ENCODE measurements at places on chromosomes 6 and 20. TPM values are rescaled to one million over a fixed set of nuclear protein-coding genes. Genes with fewer than 3 reads are reported as not detected.

The DEFB132 gene
- not detected for total RNA-seq

The PLAGL1 gene
- total RNA-seq: 3.5 TPM

DNA sequence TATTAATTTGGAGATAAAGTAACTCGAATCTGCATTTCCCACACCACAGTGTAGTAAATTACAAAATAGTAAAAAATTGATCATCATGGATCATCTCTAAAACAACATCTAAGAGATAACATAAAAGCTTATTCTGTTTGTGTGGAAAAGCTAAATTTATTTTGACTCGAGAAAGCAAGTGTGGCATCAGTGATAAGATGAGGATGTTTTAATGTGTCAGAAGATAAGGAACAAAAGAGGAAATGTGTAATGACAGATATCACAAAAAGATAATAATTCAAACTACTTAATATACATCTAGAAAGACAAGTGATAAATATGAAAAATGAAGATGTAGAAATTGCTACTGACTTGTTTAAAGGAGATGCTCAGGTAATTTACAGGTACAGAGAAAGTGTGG lies 74.1 kb downstream of the DNAH8 start:
- H3K36me3 ChIP-seq: no peaks in the 10 kb centered on the region
- DNase-seq: no peak
- H3K27me3 ChIP-seq: no peaks in the 10 kb centered on the region
- no peak overlapping the region for H3K27ac ChIP-seq
- H3K4me3 ChIP-seq: no peak overlapping the region

DNA sequence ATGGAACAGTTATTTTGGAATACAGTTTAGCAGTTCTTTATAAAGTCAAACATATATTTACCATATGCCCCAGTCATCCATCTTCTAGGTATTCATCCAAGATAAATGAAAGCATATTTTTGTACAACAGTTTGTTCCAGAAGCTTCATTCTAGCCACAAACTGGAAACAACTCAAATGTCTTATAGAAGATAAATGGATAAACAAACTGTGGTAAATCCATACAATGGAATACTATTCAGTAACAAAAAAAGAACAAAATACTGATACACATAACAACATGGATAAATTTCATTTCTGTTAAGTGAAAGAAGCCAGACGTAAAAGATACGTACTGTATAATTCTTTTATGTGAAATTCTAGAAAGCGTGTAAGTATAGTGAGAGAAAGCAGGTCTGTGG lies 167.0 kb upstream of the AHI1 start:
- no peaks in the 10 kb centered on the region for H3K4me1 ChIP-seq
- DNase-seq: no peak
- no peak overlapping the region for H3K27ac ChIP-seq

The PHACTR3 gene
- total RNA-seq: not detected

GRCh38 chr6:110530671-110531070 lies 54.3 kb upstream of the SLC22A16 start:
- no peak overlapping the region for H3K27ac ChIP-seq
- no peaks in the 10 kb centered on the region for H3K36me3 ChIP-seq
- no peak overlapping the region for H3K4me3 ChIP-seq
- DNase-seq: no peak
- H3K27me3 ChIP-seq: peaks cover 4% of the 10 kb centered on the region

- no peaks in the 10 kb centered on the region for H3K27me3 ChIP-seq
- H3K4me3 ChIP-seq: no peak overlapping the region
- DNase-seq: no peak
- no peaks in the 10 kb centered on the region for H3K4me1 ChIP-seq
- H3K27ac ChIP-seq: no peak overlapping the region
Observed at GRCh38 chr6:63923139-63923739, 287.6 kb downstream of the PHF3 start.

- no peak overlapping the region for H3K27ac ChIP-seq
- no peaks in the 10 kb centered on the region for H3K4me1 ChIP-seq
- no peak for DNase-seq
- H3K36me3 ChIP-seq: no peaks in the 10 kb centered on the region
- peaks cover 4% of the 10 kb centered on the region for H3K27me3 ChIP-seq
Observed at GRCh38 chr6:110529355-110529754, 52.9 kb upstream of the SLC22A16 start.

The PAQR8 gene
- total RNA-seq: 34.0 TPM

DNA sequence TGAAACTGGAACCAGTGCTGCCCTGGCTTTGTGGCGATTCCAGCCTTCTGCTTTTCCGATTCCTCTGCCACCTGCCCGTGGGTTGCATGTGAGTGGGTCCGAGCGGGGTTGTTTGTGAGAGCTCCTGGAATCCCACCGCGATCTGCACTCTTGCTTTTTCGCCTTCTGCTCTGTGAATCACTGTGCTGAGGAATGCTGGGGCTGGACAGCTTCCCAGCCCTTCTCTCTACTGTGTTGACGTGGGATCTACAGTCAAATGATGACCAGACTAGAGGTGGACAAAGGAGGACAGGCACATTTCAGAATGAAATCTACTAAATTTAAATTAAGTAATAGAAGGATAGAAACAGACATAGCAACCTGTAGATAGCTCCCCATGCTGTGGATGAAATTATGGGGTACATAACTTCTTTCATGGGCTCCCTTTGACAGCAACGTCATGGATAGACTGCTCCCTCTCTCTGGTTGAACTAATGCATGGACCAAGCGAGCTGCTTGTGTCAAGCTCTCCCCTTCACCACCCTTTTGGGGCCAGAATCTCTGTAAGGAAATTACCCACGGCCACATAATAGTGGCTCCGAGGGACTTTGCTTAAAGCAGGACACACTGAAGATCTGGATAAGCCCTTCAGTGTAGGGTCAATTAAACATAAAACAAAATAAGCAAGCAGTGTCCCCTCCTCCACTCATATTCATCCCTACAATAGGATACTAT lies 2.0 kb downstream of the FNDC1 start:
- H3K4me1 ChIP-seq: peaks cover 3% of the 10 kb centered on the region
- no peak overlapping the region for H3K4me3 ChIP-seq
- no peak for DNase-seq
- H3K27ac ChIP-seq: no peak overlapping the region

- H3K4me3 ChIP-seq: no peak overlapping the region
- no peaks in the 10 kb centered on the region for H3K27me3 ChIP-seq
- H3K27ac ChIP-seq: no peak overlapping the region
- peaks cover 8% of the 10 kb centered on the region for H3K36me3 ChIP-seq
- DNase-seq: no peak
- peaks cover 2% of the 10 kb centered on the region for H3K4me1 ChIP-seq
Observed at GRCh38 chr20:32191873-32192272, 15.7 kb downstream of the PLAGL2 start.

DNA sequence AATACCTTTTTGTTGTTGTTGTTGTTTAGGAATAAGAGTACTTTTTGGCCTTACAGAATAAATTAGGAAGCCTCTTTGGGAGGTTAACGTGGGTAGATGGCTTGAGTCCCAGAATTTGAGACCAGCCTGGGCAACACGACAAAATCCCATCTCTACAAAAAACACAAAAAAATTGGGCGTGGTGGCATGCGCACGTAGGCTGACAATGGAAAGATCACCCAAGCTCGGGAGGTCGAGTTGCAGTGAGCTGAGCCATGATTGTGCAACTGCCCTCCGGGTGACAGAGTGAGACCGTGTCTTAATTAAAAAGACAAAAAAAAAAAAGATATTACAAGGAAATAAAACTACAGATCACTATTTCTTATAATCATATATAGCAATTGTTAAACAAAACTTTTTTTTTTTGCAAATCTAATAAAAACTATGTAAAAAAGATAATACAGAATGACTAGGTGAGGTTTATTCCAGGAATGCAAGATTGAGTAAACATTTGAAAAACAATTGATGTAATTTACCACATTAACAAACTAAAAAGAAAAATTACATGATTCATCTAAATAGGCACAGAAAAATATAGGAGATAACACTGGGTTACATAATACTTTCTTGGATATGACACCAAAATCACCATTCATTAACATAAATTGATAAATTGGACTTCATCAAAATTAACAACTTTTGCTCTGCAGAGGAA lies 43.6 kb upstream of the ASCC3 start:
- no peak overlapping the region for H3K27ac ChIP-seq
- H3K27me3 ChIP-seq: no peaks in the 10 kb centered on the region
- no peaks in the 10 kb centered on the region for H3K36me3 ChIP-seq
- DNase-seq: no peak

- DNase-seq: peak; percentile 34
- H3K36me3 ChIP-seq: no peaks in the 10 kb centered on the region
- no peaks in the 10 kb centered on the region for H3K4me1 ChIP-seq
Observed at GRCh38 chr20:52972965-52973819, 1.0 kb downstream of the TSHZ2 start.

The LY6G6C gene
- not detected for total RNA-seq

- no peak overlapping the region for H3K27ac ChIP-seq
- no peaks in the 10 kb centered on the region for H3K27me3 ChIP-seq
- H3K4me1 ChIP-seq: peaks cover 4% of the 10 kb centered on the region
Observed at GRCh38 chr6:70415247-70415646, 1.9 kb downstream of the FAM135A start.

GRCh38 chr6:43609402-43609801 lies 19.7 kb downstream of the GTPBP2 start:
- H3K4me1 ChIP-seq: no peaks in the 10 kb centered on the region
- no peak overlapping the region for H3K27ac ChIP-seq
- no peak overlapping the region for H3K4me3 ChIP-seq
- H3K36me3 ChIP-seq: peaks cover 10% of the 10 kb centered on the region

The NFKBIL1 gene
- 9.7 TPM for total RNA-seq

The CGAS gene
- 6.9 TPM for total RNA-seq

- DNase-seq: no peak
- H3K4me3 ChIP-seq: peak overlapping the region; percentile 57
- no peaks in the 10 kb centered on the region for H3K27me3 ChIP-seq
- H3K4me1 ChIP-seq: peaks cover 9% of the 10 kb centered on the region
- no peaks in the 10 kb centered on the region for H3K36me3 ChIP-seq
Observed at GRCh38 chr6:18388271-18388670, 1.1 kb downstream of the RNF144B start.

GRCh38 chr6:155894758-155895157 lies 439.1 kb upstream of the NOX3 start:
- no peak overlapping the region for H3K27ac ChIP-seq
- no peaks in the 10 kb centered on the region for H3K4me1 ChIP-seq
- DNase-seq: no peak
- no peak overlapping the region for H3K4me3 ChIP-seq

DNA sequence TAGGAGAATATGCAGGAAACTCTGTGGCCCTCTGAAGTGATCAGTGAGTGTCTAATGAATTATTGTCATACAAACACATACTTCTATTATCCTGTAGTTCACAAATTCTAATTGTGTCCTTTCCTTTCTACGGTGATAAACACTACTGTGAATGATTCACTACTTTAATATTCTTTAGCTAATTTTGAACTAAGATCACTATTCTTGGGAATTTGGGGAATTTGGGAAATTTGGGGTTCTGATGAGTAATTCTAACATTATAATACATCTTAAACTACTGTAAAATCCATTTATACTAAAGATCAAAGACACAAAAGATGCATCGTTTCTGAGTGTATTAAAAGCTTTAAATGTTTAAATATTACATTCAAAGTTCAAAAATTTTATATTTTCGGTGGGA lies 1287.2 kb upstream of the CITED2 start:
- no peak for DNase-seq
- no peaks in the 10 kb centered on the region for H3K27me3 ChIP-seq
- H3K4me1 ChIP-seq: no peaks in the 10 kb centered on the region

The IL17A gene
- total RNA-seq: not detected

GRCh38 chr6:131756039-131756438 lies 45.2 kb upstream of the CTAGE9 start:
- no peaks in the 10 kb centered on the region for H3K4me1 ChIP-seq
- no peak overlapping the region for H3K4me3 ChIP-seq
- H3K27ac ChIP-seq: no peak overlapping the region
- peaks cover 3% of the 10 kb centered on the region for H3K27me3 ChIP-seq
- no peaks in the 10 kb centered on the region for H3K36me3 ChIP-seq
- DNase-seq: no peak

The KIF13A gene
- 2.0 TPM for total RNA-seq

GRCh38 chr6:165308926-165309731 lies at the start of gene C6orf118:
Gene C6orf118, minus strand, starts transcription at chr6:165309605. Its CDS starts 19 bp downstream, at chr6:165309586.
- no peak for DNase-seq
- no peak within 1 kb of the TSS for H3K4me3 ChIP-seq
- peaks cover 2% of the 10 kb centered on the region for H3K27me3 ChIP-seq
- H3K27ac ChIP-seq: no peak within 1 kb of the TSS
- H3K36me3 ChIP-seq: no peaks in the 10 kb centered on the region

DNA sequence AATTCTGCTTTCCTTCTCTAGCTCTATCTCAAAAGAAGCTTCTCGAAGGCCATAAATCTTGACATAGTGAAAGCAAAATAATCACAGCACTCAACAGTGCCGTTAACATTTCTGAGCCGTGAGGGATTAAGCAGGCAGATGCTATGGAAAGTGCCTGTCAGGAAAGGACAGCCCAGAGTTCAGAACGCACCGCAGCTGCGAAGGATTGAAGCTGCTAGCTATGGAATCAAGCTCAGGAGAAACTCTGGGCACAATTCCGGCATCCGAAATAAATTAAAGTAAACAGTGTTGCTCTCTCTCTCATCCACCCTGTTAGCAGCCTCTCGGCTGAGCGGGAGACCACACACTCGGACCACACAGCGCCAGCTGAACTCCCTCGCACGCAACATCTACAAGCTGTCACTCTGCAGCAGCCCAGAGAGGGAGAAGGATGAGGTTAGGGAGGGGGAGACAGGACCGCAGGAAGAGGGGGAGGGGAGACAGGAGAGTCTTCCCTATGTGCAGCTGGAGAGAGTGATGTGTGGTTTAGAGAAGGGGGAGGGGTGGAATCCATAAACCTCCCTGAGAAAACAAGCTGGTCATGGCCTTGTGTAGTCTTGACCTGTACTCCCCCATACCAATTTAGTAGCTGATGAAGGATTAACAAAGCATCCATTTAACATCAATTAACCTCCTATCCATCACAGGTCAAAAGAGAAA lies 9.0 kb downstream of the EXOC2 start:
- no peaks in the 10 kb centered on the region for H3K36me3 ChIP-seq
- H3K4me3 ChIP-seq: no peak overlapping the region
- H3K27me3 ChIP-seq: no peaks in the 10 kb centered on the region
- DNase-seq: no peak

GRCh38 chr6:64520050-64520449 lies 884.4 kb downstream of the PHF3 start:
- no peaks in the 10 kb centered on the region for H3K36me3 ChIP-seq
- DNase-seq: no peak
- no peaks in the 10 kb centered on the region for H3K27me3 ChIP-seq
- H3K4me3 ChIP-seq: no peak overlapping the region
- no peaks in the 10 kb centered on the region for H3K4me1 ChIP-seq
- no peak overlapping the region for H3K27ac ChIP-seq

The TOMM6 gene
- 127 TPM for total RNA-seq

The PRRT1 gene
- 2.3 TPM for total RNA-seq

- no peak overlapping the region for H3K4me3 ChIP-seq
- peaks cover 21% of the 10 kb centered on the region for H3K4me1 ChIP-seq
- peaks cover 4% of the 10 kb centered on the region for H3K36me3 ChIP-seq
- H3K27ac ChIP-seq: no peak overlapping the region
- no peak for DNase-seq
- H3K27me3 ChIP-seq: peaks cover 21% of the 10 kb centered on the region
Observed at GRCh38 chr6:37537548-37537947, 37.9 kb upstream of the CCDC167 start.
